ENCODE measurements at places on chromosomes 5 and 9.

DNA sequence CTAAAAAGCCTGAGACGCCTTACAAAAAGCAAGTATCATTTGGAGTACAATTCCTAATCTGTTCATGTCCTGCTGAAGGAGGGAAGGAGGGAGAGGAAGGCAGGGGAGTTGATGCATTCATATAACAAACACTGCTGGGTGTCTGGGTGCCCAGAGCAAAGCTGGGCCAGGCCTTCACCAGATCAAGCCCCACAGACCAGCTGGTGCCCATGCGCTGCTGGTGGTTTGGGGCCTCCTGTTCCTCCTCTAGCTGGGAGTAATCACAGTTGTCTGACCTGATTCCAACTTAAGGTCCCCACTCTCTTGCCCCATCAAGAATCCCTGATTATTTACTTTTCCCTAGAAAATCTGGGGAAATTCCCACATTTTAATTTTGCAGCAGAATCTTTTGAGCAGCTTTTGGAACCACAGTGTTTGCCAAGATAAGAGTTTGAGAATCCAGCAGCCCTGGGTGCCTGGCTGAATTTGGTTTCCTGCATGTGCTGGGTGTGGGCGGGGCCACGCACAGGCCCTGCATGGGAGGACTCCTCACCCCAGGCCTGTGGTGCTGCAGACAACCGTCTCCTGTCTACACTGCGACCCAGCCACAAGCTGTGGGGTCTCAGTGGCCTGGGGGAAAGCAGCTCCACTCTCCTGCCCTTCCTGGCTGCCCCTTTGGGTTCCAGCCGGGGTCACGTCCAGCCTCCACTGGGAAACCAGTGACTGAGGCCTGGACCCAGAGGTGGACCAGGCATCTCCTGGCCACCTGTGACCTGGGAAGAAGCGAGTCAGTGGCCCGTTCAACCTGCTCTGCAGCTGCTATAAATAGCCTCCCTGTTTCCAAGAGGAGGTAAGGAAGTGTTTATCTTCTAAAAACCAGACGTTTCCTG is 47.5 kb downstream of the NEURL1B start:
- DNase-seq, result peak; percentile 37

- DNase-seq, result no peak
These were observed 17.9 kb upstream of the SPIN1 start for GRCh38 chr9:88370346-88370745.

GRCh38 chr9:69319324-69320025 is 5.5 kb upstream of the ENTREP1 start:
- DNase-seq, result no peak

GRCh38 chr5:64859881-64860280 is 91.2 kb downstream of the CWC27 start:
- no peak for DNase-seq

DNA sequence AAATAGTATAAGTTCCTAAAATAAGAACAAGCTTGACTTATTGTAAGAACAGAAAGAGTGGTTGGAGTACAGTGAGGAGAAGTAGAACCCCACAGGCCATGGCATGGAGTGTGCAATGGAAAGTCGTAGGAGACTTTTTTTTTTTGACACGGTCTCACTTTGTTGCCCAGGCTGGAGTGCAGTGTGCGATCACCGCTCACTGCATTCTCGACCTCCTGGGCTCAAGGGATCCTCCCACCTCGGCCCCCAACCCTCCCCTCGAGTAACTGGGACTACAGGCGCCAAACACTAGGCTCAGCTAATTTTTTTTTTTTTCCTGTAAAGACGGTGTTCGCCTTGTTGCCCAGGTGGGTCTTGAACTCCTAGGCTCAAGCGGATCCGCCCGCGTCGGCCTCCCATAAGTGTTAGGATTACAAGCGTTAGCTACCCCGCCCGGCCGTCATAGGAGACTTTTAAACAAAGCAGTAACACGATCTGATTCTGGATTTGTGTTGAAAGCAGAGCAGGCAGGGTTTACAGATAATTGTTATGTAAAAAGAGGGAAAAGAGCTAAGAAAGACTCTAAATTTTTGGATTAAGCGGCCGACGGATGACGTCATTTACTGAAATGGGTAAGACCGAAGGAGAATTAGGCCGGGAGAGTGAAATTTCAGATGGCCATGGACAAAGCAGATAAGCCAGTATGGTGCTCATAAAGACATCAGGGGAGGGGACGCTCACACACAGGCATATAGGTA is 752 bp downstream of the TSTD2 start:
- DNase-seq, result no peak

DNA sequence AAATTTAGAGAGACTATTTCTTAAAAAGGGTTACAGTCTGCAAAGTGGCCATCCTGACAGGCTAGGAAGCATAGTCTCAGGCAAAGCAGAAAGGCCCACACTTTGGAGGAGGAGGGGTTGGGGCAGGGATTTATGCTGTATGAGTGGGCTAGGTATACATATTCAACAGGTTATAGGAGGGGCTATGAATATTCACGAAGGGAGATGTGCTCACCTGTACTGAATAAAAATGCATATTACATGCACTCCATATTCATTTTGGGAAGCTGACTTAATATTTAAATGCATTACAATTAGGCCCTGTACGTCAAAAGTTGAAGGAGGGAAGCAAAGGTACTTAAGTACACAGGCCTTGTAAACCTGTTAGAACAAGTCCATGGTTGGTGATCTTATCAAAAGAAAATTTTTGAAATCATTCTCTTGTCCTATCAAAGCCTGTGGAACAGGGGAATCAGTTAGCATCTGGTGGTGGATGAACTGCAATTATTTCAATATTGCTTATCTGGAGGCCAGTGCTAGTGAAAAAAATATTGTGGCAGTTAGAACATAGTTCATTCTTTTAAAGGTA is 1.6 kb downstream of the CENPP start:
- DNase-seq, result no peak

GRCh38 chr5:6291961-6292360 is 86.4 kb downstream of the MED10 start:
- no peak for DNase-seq

DNA sequence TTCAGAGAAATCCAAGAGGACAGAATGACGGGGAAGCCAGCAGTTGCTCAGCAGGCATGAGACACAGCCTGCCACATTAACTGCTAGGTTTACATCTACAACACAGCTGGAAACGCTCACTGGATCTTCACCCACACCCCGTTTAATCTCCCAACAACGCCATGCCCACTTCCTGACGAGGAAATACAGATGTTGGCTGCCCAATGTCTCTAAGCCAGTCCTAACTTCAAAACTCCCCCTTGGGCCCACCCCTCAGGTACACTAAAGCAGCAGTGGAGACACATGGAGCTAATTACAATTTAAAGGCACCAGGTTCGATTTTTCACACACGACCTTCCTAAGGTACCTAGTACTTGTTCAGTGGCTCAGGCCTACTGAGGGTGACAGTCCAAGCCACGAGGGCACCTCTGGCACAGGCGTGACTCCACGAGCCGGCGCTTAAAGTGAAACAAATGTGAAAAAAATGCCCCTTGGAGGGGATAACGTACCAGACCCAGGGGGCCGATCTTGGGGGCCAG is 904 bp downstream of the RPL12 start:
- no peak for DNase-seq

DNA sequence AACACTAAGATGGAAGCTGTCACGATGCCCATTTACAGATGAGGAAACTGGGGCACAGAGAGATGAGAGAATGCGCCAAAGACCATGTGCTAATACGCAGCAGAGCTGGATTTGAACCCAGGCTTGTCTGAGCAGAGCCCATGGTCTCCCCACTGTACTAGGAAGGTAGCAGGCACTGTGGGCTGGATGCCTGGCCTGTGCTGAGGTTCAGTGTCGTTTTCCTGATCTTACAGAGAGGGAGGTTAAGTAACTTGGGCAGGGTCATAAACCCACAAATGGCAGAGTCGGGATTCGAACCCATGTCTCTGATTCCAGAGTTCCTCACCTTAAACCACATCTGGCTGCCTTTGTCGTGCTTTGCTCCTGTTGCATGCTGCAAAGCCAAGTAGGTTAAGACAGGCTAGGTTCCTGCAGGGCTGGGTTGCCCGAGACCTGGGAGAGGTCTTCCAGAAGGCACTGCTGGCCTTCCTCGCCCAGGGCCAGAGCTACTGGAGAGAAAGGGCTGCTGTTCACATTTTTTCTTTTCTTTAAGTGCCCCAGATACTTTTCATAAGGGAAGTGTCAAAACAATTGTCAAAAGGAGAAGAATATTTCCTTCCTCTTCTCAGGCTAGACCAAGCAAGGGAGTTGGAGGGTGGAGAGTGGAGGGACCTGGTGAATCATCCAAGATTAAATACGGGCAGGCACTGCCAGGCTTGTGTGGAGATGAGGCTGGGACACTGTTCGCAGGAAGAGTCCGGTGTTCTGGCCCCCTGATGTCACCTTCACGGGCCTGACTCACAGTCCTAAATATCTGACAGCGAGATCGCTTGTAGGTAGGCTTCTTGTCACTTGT is 3.2 kb downstream of the NEK6 start:
- DNase-seq, result no peak

GRCh38 chr9:624935-625500 is 216.5 kb upstream of the DMRT1 start:
- no peak for DNase-seq

DNA sequence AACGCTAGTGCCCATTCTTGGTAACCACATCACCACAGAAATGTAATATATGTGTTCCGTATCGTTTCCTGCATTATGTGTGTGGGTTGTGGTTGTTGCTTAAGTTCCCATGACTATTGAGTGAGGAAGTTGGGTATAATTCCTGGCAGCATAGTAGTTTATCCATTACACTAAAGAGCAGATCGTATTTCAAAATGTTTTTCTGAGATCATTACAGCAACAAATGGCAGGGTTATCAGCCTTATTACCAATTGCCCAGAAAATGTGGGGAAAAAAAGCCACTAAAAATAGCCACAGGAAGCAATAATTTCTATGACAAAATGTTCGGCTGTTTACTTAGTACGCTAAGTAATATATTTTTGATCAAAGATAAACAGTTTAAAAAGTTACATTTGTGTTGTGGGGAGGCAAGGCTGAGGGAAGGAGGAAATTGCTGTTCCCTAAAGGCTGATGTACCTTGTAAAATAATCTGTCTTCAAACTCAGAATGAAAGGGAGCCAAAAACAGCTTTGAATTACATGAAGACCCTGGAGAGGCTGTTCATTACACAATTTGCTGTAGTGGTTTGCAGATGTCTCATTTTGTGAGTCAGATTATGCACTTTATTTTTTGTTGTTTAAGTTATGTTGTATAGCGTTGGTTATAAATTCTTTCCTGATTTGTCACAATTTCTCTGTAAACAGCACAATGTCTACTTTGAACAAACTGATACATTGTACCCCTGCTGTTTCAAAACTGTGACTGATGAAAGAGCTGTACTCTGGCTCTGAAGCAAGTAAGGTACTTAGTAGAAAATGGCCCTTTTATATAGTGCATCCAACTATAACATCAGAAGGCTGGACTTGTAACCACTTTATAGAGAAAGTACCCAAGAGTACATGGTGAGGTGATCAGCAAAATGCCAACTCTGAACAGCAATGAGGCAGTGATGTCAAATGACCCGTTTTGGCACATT is 1028.5 kb downstream of the NR2F1-AS1 start:
- no peak for DNase-seq

- DNase-seq, result no peak
These were observed 12.8 kb downstream of the RALGPS1 start for GRCh38 chr9:126927419-126927818.

GRCh38 chr5:144950996-144951395 is 780.3 kb downstream of the KCTD16 start:
- no peak for DNase-seq

- DNase-seq, result no peak
These were observed 66.8 kb upstream of the RNF130 start for GRCh38 chr5:180138214-180138975.

DNA sequence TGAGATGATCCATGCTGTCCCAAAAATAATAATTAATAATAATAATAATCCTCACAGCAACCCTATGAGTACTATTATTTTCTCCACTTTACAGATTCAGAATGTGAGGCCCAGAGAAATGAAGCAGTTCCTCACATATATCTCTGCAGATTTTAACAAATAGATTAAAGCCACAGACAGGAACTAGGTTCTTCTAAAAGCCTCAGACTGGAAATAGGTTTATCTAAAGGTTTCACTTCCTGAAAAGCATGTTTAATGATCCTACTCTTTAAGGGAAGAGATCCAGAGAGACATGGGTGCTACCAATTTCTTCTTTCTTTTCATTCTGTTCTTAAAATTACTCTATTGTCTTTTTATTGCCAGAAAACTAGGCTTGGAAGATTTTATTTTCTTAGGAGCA is 1079.4 kb upstream of the COX7C start:
- no peak for DNase-seq

DNA sequence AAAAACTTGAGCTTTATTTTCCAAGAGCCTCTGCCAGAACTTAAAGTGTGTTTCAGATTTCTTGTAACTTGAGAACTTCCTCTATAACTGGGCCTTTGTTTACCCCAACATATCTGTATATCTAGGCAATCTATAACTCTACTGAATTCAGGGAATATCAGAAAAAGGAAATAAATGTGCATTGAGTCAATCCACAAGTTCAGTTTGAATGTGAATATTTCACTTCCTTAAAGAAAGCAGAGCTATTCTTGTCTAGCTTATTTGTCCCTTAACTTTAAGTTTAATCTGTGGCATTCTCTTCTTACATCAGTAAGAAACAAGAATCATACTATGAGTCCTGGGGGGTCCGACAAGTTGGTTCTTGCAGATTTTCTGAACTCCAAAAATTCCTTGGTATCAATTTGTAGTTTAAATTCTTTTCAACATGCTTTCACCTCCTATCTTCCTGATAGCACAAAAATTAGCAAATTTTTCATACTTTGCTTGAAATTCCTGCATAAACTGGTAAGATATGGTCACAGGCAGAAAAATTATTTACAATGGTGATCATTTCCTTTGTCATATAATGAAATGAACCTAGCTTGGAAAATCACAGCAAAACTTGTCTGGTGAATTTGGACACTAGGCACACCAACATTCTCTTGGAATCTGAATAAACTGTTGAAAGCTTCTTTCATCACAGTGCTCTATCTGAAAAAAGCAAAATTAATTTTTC is 19.8 kb upstream of the ITGA1 start:
- no peak for DNase-seq

- no peak for DNase-seq
These were observed 1359.4 kb downstream of the EFNA5 start for GRCh38 chr5:106311230-106311915.

- no peak for DNase-seq
These were observed 261.3 kb downstream of the SLIT3 start for GRCh38 chr5:169039592-169039991.

- no peak for DNase-seq
These were observed 40.8 kb upstream of the HMHB1 start for GRCh38 chr5:143771189-143771588.

- no peak for DNase-seq
These were observed 130.5 kb upstream of the ITGA1 start for GRCh38 chr5:52657247-52657645.

GRCh38 chr5:143201589-143201988 is 201.9 kb downstream of the NR3C1 start:
- DNase-seq, result no peak

- DNase-seq, result no peak
These were observed 70.8 kb upstream of the RPS23 start for GRCh38 chr5:82348784-82349425.

DNA sequence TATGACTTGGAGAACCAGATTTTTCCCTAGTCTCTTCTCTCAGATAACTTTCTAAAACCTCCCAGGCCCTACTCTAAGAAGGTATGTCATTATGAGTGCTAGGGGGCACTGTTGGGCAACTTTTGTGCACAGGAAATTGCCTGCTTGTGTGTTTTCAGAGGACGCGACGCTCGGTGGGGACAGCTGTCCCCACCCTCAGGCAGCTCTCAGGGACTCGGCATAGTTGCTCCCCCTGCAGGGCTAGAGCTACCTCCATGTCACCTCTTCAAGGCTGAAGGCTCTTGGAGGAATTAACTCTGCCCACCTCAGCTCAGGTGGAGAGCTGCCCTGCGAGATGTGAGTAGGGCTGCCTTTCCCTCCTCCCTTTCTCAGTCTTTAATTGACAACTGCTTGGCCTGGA is 10.2 kb upstream of the TIFAB start:
- DNase-seq, result peak; percentile 11

Data from stimulated activated CD4-positive, alpha-beta T cell treated with anti-CD3 and anti-CD28 coated beads, TNF-alpha, amount 100 ng/mL, for 24 hours (primary cell).